ENCODE measurements at places on chromosomes 16 and 17. TPM values are rescaled to one million over a fixed set of nuclear protein-coding genes. Genes with fewer than 3 reads are reported as not detected.

MYLK3 gene
- 3.0 TPM for total RNA-seq

PERCC1 gene
- not detected for total RNA-seq

GRCh38 chr17:57818066-57818465, 31.8 kb downstream of the MRPS23 start:
- no peaks in the 10 kb centered on the region for H3K4me1 ChIP-seq
- H3K36me3 ChIP-seq, result no peaks in the 10 kb centered on the region
- no peak overlapping the region for H3K4me3 ChIP-seq
- DNase-seq, result no peak
- no peaks in the 10 kb centered on the region for H3K27me3 ChIP-seq
- H3K27ac ChIP-seq, result no peak overlapping the region

DNA sequence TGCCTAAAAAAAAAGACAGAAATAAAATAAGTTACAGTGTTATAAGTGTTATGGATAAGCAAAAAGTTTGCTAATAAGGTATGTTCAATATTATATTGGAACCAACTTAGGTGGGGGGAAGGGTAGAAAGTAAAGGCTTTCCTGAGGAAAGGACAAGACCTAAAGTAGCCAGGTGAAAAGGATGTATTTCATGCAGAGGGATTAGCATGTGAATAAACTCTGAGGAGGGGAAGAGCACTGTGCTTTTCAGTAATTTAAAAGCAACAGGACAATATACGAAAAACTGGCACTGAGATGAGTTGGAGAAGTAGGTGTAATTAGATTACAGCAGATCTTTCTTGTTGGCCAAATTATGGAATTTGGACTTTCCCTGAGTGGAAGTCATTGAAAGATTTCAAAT, 7.6 kb downstream of the TOP2A start:
- DNase-seq, result no peak
- H3K27ac ChIP-seq, result no peak overlapping the region
- H3K36me3 ChIP-seq, result no peaks in the 10 kb centered on the region
- H3K4me1 ChIP-seq, result no peaks in the 10 kb centered on the region
- H3K4me3 ChIP-seq, result no peak overlapping the region

- H3K4me1 ChIP-seq, result no peaks in the 10 kb centered on the region
- H3K27ac ChIP-seq, result no peak overlapping the region
- no peaks in the 10 kb centered on the region for H3K36me3 ChIP-seq
- no peaks in the 10 kb centered on the region for H3K27me3 ChIP-seq
Measured at GRCh38 chr16:24070851-24071250, 185.3 kb upstream of the CACNG3 start.

- H3K27ac ChIP-seq, result peak overlapping the region; percentile 74
- H3K4me3 ChIP-seq, result no peak overlapping the region
- no peaks in the 10 kb centered on the region for H3K36me3 ChIP-seq
- no peaks in the 10 kb centered on the region for H3K27me3 ChIP-seq
Measured at GRCh38 chr17:57355090-57355859, 99.0 kb downstream of the MSI2 start.

DNA sequence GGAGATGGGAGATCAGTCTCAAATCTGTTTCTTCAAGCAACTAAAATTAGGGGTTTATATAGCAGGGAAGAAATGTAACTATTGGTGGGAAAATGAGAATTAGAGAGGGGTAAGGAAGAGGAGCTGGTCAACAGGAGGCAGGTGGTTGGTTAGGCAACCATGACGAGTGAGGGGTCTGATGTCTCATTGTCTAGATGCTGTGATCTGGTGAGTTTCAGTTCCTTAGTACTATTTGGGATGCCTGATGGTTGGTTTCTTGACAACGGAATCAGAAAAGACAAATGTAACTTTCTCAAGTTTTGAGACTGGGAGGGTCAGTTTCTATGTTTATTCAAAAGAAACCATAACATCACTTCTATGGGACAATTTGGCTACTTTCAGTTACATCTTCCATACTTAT, 415.3 kb upstream of the C16orf82 start:
- H3K27ac ChIP-seq, result no peak overlapping the region
- DNase-seq, result no peak
- H3K36me3 ChIP-seq, result no peaks in the 10 kb centered on the region

- no peaks in the 10 kb centered on the region for H3K4me1 ChIP-seq
- no peaks in the 10 kb centered on the region for H3K27me3 ChIP-seq
- no peak for DNase-seq
- H3K27ac ChIP-seq, result no peak overlapping the region
- H3K4me3 ChIP-seq, result no peak overlapping the region
Measured at GRCh38 chr17:10842658-10843057, 4.8 kb upstream of the PIRT start.

DNA sequence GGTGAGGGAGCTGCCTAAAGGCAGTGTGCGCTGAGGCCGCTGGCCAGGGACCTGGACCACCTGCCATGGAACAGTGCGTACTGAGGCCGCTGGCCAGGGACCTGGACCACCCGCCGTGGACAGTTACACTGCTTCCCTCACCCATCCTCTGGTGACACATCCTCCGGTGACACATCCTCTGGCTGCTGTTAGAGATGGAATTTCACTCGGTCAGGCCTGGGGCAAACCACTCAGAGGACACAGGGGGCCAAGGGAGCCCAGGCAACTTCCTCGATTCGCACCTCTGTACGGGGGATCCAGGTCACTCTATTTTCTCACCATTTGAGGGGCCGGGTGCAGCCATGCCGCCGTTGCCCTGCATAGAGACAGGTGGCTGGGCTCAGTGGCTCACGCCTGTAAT, 32.4 kb upstream of the RPTOR start:
- DNase-seq, result no peak
- H3K27me3 ChIP-seq, result no peaks in the 10 kb centered on the region
- no peaks in the 10 kb centered on the region for H3K36me3 ChIP-seq
- no peak overlapping the region for H3K4me3 ChIP-seq
- H3K27ac ChIP-seq, result no peak overlapping the region

- DNase-seq, result no peak
- H3K4me1 ChIP-seq, result no peaks in the 10 kb centered on the region
- no peak overlapping the region for H3K27ac ChIP-seq
- no peaks in the 10 kb centered on the region for H3K27me3 ChIP-seq
- no peak overlapping the region for H3K4me3 ChIP-seq
- no peaks in the 10 kb centered on the region for H3K36me3 ChIP-seq
Measured at GRCh38 chr16:62539657-62540056, 503.4 kb upstream of the CDH8 start.

DNA sequence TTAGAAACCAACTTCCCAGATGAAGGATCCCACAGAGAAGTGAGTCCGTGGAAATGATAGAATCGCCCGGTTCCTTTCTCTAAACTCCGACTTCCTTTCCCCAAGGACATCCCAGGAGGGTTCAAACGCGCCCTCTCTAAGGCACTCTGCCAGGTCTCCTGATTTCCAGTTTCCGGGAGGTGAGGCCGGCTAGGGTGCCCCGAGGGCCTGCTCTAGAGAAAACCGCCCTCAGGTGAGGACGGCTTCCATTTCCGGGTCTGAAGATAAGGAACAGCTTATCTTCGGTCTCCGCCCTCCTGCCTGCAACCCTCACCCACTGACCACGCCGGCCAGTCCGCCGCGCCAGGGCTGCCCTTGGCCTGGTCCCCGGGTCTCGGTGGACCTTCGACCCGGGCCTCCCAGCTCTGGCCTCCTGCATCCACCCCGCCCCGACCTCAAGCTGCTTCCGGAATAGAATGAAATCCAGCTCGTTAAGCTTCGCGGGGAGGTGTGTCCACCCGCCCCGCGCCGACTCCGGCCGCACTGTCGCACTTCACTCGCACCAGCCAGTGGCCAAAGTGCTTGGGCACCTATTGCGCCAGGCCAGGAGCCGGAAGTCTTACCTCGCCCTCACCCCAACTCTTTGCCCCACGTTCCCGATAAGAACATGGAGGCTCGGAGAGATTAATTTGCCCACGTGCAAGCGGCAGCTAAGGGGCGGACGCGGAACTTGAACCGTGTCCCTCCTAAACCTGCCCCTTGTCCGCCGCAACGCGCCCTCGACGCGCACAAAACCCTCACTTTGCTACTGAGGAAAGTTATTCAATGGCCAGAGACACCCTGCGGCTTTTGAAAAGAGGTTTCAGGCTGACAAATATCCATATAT, 836 bp upstream of the MMP15 start:
- H3K36me3 ChIP-seq, result no peaks in the 10 kb centered on the region
- H3K4me1 ChIP-seq, result peaks cover 43% of the 10 kb centered on the region
- DNase-seq, result no peak
- no peaks in the 10 kb centered on the region for H3K27me3 ChIP-seq
- peak overlapping the region; percentile 91 for H3K4me3 ChIP-seq

DNA sequence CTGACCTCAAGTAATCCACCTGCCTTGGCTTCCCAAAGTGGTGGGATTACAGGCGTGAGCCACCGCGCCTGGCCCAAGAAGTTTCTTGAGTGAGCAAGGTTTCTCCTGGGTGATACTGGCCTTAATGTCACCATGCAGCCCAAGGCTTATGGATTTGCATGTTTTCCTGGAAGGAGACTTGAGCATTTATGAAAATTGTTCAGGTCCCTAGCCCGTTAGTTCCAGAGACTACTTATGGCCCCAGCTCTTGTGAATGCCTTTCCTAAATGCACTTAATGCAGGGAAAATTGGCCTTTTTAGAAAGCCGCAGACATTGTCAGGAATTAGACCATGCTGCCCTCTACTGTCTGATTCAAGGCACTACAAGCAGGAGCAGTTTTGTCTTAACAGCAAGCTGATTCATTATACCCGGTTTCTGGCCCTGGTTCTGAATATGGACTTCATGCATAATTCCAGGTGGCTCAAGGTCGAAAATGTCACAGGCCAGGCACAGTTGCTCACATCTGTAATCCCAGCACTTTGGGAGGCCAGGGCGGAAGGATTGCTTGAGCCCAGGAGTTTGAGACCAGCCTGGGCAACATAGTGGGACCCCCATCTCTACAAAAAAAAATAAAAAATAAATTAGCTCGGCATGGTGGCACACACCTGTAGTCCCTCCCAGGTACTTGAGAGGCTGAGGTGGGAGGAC, 91.3 kb downstream of the SNX29 start:
- DNase-seq, result no peak
- no peak overlapping the region for H3K27ac ChIP-seq
- H3K27me3 ChIP-seq, result no peaks in the 10 kb centered on the region

- H3K4me1 ChIP-seq, result no peaks in the 10 kb centered on the region
- H3K4me3 ChIP-seq, result no peak overlapping the region
- no peaks in the 10 kb centered on the region for H3K36me3 ChIP-seq
- no peaks in the 10 kb centered on the region for H3K27me3 ChIP-seq
- no peak overlapping the region for H3K27ac ChIP-seq
Measured at GRCh38 chr17:70796757-70797156, 627.4 kb downstream of the KCNJ2 start.

DNA sequence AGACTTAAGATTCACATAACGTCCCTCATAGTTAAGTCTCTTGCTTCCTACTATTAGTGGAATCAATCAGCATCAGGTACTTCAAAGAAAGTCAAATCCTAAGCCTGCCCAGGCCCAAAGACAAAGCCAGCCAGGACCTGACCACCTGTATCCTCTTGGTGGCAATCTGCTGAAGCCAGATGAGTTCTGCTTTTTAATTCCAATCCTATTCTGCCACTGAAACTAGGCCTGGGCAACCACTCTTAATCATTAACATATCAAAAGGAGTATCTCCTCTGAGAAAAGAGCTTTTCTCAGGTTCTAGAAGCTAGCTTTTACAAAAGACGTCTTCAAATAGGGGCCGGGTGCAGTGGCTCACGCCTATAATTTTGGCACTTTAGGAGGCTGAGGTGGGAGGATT, 15.1 kb upstream of the GLG1 start:
- H3K4me3 ChIP-seq, result no peak overlapping the region
- no peak for DNase-seq
- H3K27me3 ChIP-seq, result no peaks in the 10 kb centered on the region
- H3K27ac ChIP-seq, result no peak overlapping the region
- peaks cover 25% of the 10 kb centered on the region for H3K36me3 ChIP-seq
- no peaks in the 10 kb centered on the region for H3K4me1 ChIP-seq

DNA sequence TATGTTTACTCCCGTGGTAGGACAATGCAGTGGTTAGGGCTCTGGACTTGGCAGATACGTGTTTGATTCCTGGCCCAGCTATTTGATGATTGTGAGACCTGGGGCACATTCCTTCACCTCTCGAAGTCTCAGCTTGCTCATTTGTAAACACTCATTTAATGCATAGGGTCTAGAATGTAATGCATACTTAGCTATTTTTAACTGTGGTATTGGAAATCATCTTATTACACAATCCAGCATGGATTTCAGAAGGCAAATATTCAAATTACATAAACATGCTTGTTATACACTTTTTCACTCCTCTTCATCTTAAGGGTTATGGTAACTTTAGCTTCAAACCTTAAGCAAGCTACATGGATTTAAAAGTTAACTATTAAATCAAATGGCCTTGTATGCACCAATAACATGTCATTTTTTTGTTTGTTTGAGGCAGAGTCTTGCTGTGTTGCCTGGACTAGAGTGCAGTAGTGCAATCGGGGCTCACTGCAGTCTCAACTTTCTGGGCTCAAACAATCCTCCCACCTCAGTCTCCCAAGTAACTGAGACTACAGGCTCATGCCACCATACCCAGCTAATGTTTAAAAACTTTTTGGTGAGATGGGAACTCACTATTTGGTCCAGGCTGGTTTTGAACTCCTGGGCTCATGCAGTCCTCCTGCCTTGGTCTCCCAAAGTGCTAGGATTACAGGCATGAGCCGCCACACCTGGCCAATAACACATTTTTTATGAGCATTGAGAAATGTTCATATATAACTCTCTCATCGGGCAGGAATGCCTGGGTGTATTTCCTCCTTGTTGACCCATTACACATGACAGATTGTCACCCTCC, 52.5 kb downstream of the VAT1L start:
- no peaks in the 10 kb centered on the region for H3K27me3 ChIP-seq
- no peaks in the 10 kb centered on the region for H3K4me1 ChIP-seq
- no peak overlapping the region for H3K4me3 ChIP-seq
- no peaks in the 10 kb centered on the region for H3K36me3 ChIP-seq

DNA sequence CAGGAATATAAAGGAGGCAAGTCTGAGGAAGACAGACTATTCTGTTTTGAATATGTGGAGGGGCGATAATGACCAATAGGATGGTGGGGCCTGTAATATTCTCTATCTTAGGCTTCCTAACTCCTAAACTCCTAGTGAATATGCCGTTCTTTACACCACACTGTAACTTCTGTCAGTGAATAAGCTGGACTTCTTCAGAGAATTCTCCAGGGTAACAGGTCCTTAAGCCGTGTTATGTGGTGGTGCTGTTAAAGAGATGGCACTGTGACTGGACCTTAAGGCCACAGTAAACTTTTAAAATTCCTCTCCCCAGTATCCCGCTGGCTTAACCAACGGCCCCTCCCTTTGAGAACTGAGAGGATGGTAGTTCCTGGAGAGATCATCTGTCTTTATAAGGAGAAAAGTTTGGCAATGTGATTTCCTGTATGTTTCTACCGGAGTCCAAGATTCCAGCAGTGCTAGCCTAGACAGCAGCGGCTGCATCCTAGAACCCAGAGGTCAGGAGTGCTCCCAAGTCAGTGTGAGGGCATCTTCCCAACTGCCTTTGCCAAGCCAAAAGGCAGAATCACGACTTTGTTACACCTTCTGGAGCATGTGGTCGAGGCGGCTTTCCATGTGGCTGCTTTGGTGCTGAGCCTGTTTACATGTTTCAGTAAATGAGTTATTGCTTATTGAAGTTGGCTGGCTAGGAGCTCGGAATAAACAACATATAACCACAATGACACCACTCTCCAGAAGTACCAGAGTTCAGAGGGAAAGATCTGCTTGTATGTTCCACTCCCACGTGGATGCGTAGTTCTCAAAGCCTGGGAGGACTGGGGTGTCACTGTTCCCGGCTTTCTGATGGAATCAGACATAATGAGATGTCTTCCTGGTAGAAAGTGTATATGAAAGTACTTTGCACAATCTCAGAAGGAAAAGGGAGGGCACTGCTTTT, 41.0 kb downstream of the TUBD1 start:
- H3K4me3 ChIP-seq, result no peak overlapping the region
- DNase-seq, result no peak
- peak overlapping the region; percentile 0 for H3K27ac ChIP-seq
- no peaks in the 10 kb centered on the region for H3K27me3 ChIP-seq
- H3K36me3 ChIP-seq, result no peaks in the 10 kb centered on the region

Measured in thoracic aorta (tissue), 2 donors.